NCI-H69 (cell line): ENCODE measurements at places on chromosomes 5 and 9.
A peak's percentile ranks its signal among the peaks of the same experiment; 100 is the strongest.

DNA sequence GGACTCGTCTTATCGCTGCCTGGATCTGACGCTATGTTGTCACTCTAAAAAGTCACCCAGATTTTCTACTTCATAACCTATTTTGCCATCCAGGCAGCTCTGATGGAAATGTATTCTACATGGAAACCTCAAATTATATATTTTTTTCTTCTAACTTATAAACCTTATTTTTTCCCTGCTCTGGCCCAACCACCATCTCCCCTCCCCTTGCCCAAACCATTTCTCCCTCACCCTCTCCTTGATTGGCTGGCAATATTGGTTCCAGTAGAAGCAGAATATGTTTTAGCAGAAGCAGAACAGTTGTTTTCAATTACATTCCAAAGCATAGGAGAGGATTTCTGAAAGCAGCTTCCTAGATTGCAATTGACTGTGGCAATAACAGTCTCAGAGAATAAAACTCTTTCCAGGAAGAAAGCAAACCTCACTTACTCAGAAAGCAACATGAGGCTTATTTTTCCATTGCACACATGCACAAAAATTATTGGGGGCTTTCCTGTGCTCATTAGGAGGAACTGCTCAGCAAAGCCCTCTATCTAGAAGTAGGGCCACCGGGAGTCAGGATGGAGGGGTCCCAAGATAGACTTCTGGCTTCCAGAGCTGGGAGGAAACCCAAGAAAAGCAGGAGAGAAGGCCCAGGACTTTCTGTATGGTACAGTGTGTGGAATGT lies 191.8 kb downstream of the ESM1 start:
- DNase-seq, result no peak

DNA sequence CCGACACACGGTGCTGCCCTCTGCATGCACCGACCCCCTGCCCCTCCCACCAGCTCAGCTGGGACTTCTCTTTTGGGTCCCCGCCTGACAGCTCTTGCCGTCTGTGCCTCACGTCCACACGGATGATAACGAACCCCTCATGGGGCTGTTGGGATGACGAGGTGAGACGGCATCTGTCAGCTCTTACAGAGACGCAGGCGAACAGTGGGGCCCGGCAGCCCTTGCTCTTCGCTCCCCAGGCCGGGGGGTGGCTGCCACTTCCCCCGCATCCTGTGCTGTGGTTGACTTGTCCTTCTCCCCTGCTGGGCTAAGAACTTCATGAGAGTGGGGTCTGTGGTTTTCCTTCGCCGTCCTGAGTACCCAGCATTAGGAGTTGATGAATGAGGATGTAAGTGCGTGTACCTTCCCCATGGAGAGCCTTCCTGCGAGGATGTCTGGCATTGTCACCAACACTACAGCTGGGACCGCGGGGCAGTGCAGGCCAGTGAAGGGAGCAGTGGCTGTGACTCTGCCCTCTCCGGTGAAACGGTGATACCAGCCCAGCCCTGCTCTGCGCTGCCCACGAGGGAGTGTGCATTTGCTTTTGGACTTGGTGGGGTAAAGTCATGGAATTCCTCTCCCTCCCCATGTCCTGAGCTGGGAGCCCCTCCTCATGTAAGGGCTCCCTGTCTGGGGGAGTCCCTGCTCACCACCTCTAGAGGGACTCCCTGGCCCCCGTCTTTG lies 23.2 kb downstream of the HK3 start:
- no peak for DNase-seq

- DNase-seq, result no peak
Observed at GRCh38 chr9:7607421-7607820, 192.2 kb downstream of the DMAC1 start.

- DNase-seq, result no peak
Observed at GRCh38 chr5:176535101-176535663, 2.0 kb downstream of the RNF44 start.

DNA sequence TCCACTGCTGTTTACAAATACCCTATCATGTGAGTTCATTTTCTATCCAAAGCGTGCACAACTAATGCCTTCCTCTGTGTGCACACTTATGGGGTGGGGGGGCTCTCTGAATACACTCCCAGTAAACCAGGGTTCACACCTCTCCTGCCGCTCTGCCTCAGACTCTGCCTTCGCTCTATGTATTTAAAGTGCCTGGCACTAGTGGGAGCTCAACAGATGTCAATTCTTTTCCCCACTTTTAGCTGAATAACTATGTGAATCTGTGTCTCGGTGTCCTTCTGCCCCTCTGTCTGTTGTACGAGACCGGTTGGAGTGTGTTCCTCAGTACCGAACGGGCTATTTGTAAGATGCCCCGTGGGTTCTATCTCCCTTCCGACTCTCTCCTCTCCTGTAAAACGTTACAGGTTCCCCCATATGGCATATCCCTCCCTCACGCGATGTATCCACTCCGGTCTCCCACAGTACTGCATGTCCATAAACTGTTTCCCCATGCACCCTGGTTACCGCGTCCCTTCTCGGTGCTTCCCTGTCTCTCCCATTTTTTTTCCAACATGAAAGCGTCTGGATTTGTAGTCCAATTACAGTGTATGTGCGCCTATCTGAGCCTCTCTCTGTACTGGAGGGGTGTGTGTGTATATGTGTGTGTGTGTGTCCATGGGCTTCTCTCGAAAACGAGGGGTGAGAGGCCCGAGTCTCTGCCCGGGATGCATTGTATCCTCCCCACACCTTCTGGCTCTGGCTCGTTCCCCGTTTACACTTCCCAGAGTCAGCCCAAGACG lies 1.6 kb downstream of the ELL2 start:
- DNase-seq, result peak; percentile 79

DNA sequence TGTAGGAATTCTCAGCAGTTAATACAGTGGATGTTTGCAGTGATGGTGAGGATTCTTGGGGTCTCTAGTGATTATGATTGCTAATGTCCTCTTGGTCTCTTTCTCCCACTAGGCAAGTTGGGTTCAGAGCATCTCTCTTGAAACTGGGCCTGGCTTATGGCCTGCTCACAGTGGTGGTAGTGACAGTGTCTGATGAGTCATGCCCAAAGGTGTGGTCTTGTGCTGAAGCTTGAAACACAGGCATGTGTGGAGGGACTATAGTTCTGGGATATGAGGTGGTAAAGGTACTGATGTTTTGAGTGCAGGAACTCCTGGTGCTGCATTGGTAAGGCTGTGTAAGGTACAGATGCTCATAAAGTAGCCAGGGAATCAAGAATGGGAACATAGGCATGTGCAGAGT lies 231.1 kb downstream of the FAM170A start:
- DNase-seq, result no peak

- DNase-seq, result peak; percentile 93
Observed at GRCh38 chr9:115114546-115114945, 3.4 kb downstream of the TNC start.

DNA sequence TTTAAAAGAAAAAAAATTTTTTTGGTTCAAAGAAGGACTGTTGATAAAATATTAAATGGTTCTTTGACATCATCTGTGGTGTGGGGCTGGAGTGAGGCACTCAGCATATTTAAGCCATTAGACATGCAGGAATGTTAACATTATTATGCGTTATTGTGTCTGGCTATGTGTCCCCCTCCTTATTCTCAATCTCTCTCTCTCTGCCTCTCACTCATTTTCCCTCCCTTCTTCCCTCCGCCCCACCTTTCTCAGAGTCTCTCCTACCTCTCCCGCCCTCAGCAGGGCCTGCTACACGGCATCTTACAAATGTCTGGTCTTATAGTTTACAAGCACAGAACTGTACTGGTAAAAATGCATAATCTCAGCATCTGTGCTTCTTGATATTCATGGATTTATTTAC lies 287.8 kb upstream of the TMEM161B start:
- peak; percentile 97 for DNase-seq

GRCh38 chr9:16651446-16651964 lies 219.0 kb downstream of the BNC2 start:
- peak; percentile 94 for DNase-seq

DNA sequence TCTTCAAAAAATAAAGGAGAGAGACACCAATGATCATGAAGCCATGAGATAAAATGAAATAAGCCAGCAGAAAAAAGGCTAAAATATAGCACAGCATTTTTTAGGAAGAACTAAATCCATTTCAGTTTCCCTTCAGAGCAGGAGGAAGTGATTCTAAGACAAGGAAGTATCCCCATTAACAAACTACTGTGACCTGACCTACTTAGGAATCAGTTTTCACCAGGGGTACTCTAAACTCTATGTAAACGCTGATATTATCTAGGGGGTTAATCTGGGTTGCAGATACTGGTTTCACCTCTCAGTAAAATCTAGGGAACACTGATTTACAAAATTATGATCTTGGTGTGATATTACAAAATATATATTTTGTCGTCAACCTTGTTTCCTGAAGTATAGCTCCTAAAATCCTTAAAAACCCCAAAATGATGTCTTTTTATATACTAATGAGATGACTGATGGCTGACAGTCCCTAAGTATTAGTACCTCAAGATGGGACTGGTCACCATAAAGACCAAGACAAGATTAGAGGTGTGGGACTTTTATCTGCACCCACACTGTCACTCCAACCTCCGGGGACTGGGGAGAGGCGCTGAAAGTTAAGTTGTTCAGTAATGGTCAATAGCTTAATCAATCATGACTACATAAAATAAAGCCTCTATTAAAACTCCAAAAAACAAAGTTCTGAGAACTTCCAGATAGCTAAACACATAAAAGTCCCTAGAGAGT lies 2.9 kb upstream of the FNBP1 start:
- no peak for DNase-seq

DNA sequence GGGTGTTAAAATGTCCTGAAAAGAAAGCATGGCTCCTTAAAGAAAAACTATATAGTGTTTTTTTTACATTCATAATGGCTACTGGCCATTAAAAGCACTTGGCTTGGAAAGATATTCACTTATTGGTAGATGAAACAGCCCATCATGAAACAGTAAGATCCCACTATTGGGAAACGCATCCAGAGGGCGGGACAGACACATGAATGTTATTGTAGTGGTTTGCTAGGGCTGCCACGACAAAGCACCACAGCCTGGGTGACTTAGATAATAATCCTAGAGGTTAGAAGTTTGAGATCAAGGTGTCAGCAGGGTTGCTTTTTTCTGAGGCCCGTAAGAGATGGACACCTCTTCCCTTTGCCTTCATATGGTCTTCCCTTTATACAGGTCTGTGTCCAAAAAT lies 139.4 kb upstream of the ANKH start:
- peak; percentile 11 for DNase-seq

- DNase-seq, result peak; percentile 91
Observed at GRCh38 chr5:52560366-52560765, 227.3 kb upstream of the ITGA1 start.

DNA sequence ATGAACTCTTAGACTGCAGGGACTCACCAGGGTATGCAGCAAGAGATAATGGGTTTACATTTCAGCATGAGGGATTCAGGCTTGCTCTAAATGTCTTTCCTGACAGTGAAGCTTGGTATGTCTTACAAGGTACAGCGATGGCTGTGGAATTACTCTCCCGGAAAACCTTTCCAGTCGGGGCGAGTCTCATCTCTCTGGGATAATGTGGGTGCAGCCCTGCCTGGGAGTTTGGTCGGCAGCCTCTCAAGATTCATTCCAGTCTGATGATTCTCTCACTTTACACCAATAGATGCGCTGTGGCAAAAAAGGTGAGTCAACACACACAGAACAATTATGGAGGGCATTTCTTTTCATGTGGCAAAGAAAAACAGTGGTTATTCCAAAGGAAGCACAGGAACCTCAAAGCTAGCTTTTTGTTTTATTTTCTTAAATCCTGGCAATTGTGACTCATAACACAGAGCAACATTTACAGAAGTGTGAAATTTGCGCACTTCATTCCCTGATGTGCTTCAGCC lies 190.3 kb downstream of the DCP2 start:
- DNase-seq, result peak; percentile 82

GRCh38 chr5:179869101-179869500 lies 10.5 kb upstream of the MRNIP start:
- peak; percentile 33 for DNase-seq

DNA sequence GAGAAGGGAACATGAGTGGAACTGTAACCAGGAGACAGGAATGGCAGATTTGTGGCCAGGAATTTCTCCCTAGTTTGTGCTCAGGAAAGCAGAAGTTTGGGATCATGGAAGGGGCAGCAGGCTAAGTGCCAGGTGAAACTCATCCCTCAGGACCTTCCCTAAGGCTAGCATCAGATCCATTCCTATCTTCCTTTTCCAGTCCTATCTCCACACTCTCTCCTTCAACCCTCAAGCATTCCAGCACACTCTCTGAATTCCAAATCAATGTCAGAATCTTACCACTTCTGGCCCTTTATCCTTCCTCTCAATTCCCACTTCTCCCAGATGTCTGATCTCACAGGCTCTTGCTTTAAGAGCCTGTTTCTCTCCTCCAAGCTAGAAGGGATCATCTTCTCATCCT lies 53.2 kb upstream of the GRIA1 start:
- no peak for DNase-seq

GRCh38 chr9:135320943-135321342 lies 158.6 kb upstream of the PPP1R26 start:
- DNase-seq, result no peak

DNA sequence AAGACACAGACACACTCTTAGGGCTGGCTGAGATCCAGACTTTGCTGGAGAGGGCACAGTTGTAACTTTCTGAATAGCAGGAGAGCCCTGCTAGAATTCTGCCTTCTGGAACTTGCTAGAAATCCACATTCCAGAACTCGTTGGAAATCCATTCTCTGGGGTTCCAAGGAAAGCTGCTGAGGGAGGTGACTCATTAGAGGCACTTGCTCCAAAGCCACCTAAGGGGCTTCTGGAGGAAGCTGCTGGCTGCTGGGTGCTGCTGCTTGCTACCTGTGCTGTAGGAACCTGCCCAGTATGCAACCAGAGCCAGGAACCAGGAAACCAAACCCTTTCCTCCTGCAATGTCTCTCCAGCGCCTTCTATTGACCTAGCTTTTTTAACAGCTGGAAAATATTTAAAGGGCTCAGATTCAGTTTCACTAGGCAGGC lies 4.1 kb upstream of the TLE4 start:
- DNase-seq, result peak; percentile 55

GRCh38 chr9:5310851-5311250 lies 6.3 kb upstream of the RLN2 start:
- no peak for DNase-seq

DNA sequence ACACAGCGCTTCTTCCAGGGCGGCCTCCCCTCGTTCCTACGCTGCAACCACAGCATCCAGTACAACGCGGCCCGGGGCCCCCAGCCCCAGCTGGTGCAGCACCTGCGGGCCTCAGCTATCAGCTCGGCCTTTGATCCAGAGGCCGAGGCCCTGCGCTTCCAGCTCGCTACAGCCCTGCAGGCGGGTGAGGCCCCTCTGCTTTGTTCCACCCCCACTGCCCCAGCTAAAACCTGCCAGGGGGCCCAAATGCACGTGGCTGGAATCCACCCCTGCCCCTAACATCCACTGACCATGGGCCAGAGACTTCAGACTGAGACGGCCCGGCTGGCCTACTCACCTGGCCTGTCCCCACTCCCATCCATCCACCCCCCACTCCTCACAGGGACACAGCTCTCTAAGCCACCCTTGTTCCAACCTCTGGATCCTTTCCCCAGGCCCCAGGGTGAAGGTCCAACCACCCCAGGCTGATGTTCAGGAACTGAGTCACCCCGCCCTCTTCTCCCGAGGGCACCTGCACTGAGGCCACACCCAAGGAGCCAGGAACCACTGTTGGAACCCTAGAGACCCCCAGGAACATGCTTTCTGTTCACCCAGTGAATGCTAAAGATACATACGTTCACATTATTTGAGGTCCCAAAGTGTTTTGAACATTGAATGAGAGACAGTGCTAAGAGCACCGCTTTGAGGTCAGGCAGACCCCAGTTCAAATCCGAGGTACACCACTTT lies 18.9 kb upstream of the ASS1 start:
- no peak for DNase-seq

GRCh38 chr9:116978155-116978554 lies 291.1 kb downstream of the TRIM32 start:
- DNase-seq, result peak; percentile 41

- DNase-seq, result peak; percentile 77
Observed at GRCh38 chr9:124941679-124942561, 1.0 kb upstream of the GOLGA1 start.

- no peak for DNase-seq
Observed at GRCh38 chr9:18437315-18438201, 36.4 kb upstream of the ADAMTSL1 start.
